ENCODE measurements at places on chromosomes 7 and 10.

DNA sequence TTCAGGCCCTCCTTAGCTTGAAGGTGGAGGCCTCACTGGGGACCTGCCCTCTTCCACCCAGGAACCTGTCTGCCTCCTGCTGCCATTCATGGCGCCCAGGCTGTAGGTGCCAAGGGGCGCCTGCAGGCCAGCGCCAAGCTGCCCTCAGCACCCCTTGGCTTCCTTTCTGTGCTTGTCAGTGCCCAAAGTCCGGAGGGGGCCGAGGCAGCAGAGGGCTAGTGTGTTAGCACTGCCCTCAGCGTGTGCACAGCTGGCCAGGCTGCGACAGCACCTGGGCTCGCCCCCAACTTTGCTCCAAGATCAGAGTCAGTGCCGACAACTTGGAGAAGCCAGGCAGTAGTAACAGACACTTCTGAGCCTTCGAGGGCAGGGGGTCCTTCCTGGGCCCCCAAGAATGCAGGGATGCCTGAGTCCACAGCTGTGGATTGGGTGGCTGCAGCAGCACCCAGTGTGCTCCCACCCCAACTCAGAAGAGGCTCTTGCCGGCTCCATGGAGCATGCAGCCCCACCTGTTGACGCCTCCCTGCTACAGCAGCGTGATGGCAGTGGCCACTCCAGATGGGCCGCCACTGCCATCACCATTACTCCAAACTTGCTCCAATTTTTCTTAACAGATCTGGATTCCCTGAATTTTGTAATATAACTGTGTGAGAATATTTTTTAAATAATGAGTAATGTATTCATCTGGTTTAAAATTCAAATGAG, 41.7 kb downstream of the CACUL1 start:
- ATAC-seq, result no peak

GRCh38 chr7:5872326-5872725, 8.3 kb upstream of the OCM start:
- ATAC-seq, result no peak

GRCh38 chr7:34011017-34011695, 105.8 kb downstream of the BMPER start:
- no peak for ATAC-seq

GRCh38 chr7:128075242-128076095, 44.2 kb upstream of the LRRC4 start:
- no peak for ATAC-seq

DNA sequence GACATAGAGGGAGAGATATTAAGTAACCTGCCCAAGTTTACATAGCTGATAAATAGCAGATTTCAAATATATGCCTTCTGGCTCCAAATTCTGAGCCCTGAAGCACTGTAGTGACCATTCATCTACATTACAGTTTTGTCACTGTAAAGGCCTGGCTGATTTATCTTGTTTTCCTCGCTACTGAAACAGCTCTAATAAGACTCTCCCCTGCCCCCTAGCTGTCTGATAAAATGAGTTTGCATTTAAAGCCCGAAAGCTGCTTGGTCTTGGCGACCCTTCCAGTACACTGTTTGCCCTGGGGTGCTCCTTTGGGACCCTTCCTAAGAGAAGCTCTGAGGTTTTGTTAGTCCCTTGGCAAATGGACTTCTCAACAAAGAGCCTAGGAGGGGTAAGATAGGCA, 59.7 kb upstream of the RAB11FIP2 start:
- no peak for ATAC-seq
